Right lobe of liver (tissue), 6 donors: ENCODE measurements at places on chromosomes 5 and 9.

GRCh38 chr5:133603711-133604110 lies 8.6 kb downstream of the FSTL4 start:
- no peak for DNase-seq

- no peak for DNase-seq
These were observed 334.1 kb downstream of the ZSWIM6 start for GRCh38 chr5:61666064-61666621.

DNA sequence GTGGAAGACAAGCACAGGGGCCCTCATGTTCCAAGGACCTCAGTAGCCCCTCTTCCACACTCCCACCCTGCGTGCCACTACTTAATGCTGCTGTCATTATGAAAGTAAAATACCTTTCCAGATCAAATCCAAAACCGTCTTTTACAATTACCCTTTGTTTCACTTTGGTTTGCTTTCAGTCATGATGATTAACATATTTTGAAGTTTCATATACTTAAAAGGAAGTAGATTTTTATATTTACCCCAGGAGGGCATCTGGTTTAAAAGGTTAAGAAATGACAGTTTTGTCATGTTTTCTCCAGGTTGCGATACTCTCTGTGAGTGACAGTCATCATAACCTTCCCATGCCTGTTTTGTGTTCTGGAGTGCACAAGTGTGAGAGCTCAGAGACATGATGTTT lies 13.5 kb upstream of the MAP1B start:
- no peak for DNase-seq

- DNase-seq: no peak
These were observed 56.9 kb upstream of the SARDH start for GRCh38 chr9:133795049-133795448.

- no peak for DNase-seq
These were observed 47.8 kb upstream of the ALDH1B1 start for GRCh38 chr9:38344566-38345324.

GRCh38 chr9:110199643-110200042 lies 8.3 kb downstream of the C9orf152 start:
- DNase-seq: no peak

- no peak for DNase-seq
These were observed 24.3 kb downstream of the CENPP start for GRCh38 chr9:92349771-92350739.
